ENCODE measurements at places on chromosomes 7 and 10.

DNA sequence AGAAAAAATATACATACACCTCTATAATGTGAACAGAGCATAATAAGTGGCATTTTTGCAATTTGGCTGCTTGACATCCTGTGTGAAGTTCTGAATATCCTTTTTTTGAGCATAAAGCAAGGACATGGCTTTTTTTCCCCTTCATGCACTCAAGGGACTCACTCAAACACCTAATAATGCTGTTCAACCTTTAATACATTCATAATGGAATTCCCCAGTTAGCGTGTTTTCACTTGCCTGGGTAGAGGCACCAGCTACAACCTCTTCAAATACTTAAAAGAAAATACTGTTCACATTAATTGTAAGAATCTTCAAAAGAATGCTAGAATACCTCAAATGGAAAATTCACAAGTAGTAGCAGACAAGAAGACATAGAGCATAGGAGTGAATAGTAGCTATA, 316.8 kb downstream of the PCDH15 start:
- DNase-seq = no peak

- no peak for DNase-seq
Observed at GRCh38 chr10:86195521-86196157, 171.0 kb downstream of the GRID1 start.

GRCh38 chr10:33412653-33413361, 78.3 kb upstream of the NRP1 start:
- DNase-seq = no peak

GRCh38 chr10:92381543-92381954, 90.6 kb downstream of the MARCHF5 start:
- no peak for DNase-seq

DNA sequence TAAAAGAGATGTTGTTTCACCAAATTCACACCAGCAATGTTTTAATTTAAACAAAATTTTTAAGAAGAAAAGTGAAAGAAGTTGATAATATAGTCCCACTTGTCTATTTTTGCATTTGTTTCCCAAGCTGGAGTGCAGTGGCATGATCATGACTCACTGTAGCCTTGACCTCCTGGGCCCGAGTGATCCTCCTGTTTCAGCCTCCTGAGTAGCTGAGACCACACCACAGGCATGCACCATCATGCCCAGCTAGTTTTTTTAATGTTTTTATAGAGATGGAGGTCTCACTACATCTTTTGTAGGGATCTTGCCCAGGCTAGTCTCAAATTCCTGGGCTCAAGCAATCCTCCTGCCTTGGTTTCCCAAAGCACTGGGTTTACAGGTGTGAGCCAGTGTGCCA, 14.1 kb upstream of the NDUFA5 start:
- DNase-seq = no peak

DNA sequence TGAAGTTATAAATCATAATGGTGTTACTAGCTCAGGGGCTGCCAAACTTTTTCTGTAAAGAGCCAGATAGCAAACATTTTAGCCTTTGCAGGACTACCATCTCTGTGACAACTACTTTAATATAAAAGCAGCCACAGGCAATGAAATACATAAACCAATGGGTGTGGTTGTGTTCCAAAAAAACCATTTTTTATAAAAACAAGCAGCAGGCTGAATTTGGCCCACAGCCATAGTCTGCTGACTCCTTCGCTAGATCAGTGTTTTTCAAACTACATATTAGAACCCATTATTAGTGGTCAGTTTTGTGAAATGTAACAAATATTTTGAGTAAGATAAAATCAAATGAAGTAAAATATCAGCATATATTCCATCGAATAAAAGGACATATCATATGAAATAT, 13.6 kb downstream of the GNG11 start:
- no peak for DNase-seq

GRCh38 chr10:57979491-57979890, 288.2 kb downstream of the IPMK start:
- no peak for DNase-seq

DNA sequence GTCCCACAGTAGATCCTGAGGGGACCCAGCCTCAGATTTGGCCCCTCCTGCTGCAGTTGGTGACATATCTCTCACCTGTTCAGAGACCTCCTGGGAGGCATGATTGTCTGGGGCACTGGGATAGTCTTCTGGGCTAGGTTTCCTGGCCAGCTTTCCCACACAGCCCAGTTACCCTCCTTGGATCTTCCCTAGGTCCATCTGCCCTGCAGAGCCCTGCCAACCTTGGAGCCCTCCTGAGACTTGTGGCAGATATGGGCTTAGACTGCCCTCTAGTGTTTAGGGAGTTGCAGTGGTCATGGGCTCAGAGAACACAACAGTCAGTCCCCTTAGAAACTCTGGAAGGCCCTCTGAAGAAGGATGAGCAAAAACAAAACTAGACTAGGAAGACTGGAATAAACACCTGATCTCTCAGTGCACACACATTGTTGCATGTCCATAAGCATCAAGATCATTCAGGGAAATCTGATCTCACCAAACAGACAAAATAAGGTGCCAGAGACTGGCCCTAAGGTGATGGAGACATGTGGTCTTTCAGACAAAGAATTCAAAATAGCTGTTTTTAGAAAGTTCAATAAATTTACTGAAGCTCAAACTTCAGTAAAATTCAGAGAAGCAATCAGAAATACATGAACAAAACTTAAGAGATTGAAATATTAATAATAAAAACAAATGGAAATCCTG, 324.6 kb downstream of the ATRNL1 start:
- DNase-seq = no peak

- DNase-seq = no peak
Observed at GRCh38 chr7:67896721-67897120, 900.1 kb downstream of the TYW1 start.

- no peak for DNase-seq
Observed at GRCh38 chr7:16939161-16939560, 57.4 kb upstream of the AGR3 start.

DNA sequence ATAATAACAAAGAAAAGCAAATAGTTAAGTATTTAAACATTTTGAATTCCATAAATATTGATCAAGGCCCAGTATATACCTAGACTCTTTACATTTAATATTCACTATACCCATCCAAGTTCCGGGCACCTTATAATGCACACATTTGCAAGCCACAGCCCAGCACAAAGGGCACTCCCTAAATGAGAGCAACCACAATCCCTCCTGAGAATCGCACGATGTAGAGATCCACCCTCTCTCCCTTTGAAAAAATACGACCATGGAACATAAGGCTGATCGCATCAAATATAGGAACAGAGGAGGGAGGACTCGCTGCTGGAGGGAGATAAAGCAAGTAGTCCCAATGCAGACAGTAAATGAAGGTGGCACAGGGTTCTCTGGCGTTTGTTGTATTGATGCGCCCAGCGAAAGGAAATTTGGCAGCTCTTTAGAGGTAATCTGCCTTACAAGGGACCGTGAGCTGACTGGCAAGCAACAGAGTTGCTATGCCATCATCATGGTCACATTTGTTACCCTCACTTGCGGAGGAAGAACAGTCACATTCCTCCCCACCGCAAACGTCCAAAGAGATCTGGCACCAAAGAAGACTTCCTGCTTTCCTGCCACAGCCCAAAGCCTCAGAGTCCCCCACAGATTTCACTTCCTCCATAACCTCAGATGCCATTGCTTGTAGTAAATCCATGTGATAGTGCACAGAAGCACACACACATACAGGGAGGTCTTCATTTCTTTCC, 16.1 kb upstream of the TAS2R40 start:
- DNase-seq = peak; percentile 12

GRCh38 chr7:86785641-86786040, 141.9 kb downstream of the GRM3 start:
- peak; percentile 4 for DNase-seq

All from GM18507 (cell line).